ENCODE measurements at places on chromosomes 4 and X. TPM values are rescaled to one million over a fixed set of nuclear protein-coding genes. Genes with fewer than 3 reads are reported as not detected.
A peak's percentile ranks its signal among the peaks of the same experiment; 100 is the strongest.

DNA sequence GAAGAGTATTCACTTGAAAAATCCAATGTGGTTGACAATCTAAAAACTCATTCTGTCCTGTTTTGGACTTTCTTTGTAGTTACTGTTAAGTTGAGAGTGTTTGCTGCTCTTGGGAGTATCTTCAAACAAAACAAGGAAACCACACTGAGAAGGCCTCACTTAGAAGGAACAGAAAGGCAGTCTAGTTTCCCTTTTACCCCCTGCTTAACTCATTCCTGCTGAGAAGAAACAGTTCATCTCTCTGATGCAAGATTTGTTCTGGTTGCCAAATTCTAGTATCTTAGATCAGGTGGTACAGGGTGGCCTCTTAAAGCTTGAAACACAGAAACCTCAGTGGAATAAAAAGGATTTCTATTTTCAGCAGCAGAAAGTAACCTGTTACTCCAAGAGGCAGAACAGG, 41.4 kb downstream of the GUCY2F start:
- no peak overlapping the region for H3K4me3 ChIP-seq
- no peaks in the 10 kb centered on the region for H3K4me1 ChIP-seq
- no peak overlapping the region for H3K27ac ChIP-seq
- no peaks in the 10 kb centered on the region for H3K27me3 ChIP-seq
- H3K36me3 ChIP-seq: no peaks in the 10 kb centered on the region

Gene POU3F4
- total RNA-seq: not detected

DNA sequence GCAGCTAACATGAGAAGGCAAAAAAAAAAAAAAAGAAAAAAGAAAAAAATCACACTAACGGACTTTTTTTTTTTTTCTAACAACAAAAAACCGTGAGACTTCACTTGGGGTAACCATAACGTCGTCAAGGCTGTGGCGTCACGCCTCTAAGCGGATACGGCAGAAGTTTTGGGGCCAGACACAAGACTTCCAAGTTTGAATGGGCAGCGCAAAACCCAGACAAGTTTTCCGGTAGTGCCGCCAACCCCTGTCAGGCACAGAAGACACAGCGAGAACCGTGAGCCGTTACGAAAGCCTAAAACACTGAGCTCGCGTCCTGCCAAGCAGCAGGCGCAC, 556 bp upstream of the SMARCA5 start:
- H3K36me3 ChIP-seq: no peaks in the 10 kb centered on the region
- H3K27me3 ChIP-seq: no peaks in the 10 kb centered on the region
- H3K27ac ChIP-seq: peak overlapping the region; percentile 98
- H3K4me1 ChIP-seq: no peaks in the 10 kb centered on the region

DNA sequence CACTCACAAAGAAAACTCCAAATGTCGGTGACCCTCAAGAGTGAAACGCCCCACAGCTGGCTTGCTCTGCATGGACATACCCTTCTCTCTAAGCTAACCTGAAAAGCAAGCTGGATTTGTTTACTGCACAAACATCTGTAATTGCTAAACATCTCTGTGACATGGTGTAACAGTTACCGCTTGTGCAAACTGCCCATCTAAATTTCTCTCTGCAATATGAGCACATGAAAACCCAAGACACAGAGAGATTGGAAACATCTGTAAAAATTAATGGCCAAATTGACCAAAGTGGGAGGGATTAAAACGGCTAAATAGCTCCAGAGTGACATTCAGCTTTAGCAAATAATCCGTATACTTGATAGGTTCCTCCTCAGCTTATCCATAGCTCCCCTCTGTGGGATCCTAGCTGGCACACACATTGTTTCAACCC, 155.0 kb upstream of the MAP3K15 start:
- no peak overlapping the region for H3K27ac ChIP-seq
- no peaks in the 10 kb centered on the region for H3K4me1 ChIP-seq
- no peaks in the 10 kb centered on the region for H3K27me3 ChIP-seq
- no peak for DNase-seq
- H3K4me3 ChIP-seq: no peak overlapping the region
